ENCODE measurements at places on chromosomes 1 and 21.

GRCh38 chr1:192901500-192901899 lies 92.7 kb downstream of the RGS2 start:
- no peak for DNase-seq

- no peak for DNase-seq
Measured at GRCh38 chr1:24501371-24502064, 1.1 kb upstream of the RCAN3 start.

GRCh38 chr1:160247053-160247452 lies 15.3 kb downstream of the DCAF8 start:
- no peak for DNase-seq

GRCh38 chr1:229452956-229453801 lies 19.3 kb upstream of the ACTA1 start:
- no peak for DNase-seq

DNA sequence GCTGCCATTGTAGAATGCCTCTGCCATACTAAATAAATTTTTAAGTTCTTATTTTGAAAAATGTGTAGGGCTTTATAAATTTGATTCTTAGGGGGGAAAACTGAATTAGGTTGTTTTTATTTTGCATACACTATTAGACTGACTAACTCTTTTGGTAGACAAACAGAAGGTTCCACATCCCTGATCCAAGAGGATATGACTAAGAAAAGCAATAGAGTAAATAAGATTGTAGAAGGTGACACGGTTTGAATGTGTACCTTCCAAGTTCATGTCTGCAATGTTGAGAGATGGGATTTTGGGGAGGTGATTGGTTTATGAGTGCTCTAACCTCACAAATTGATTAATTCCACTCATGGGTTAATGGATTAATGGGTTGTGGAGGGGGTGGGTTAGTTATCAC lies 127.9 kb downstream of the GLUL start:
- DNase-seq = no peak

DNA sequence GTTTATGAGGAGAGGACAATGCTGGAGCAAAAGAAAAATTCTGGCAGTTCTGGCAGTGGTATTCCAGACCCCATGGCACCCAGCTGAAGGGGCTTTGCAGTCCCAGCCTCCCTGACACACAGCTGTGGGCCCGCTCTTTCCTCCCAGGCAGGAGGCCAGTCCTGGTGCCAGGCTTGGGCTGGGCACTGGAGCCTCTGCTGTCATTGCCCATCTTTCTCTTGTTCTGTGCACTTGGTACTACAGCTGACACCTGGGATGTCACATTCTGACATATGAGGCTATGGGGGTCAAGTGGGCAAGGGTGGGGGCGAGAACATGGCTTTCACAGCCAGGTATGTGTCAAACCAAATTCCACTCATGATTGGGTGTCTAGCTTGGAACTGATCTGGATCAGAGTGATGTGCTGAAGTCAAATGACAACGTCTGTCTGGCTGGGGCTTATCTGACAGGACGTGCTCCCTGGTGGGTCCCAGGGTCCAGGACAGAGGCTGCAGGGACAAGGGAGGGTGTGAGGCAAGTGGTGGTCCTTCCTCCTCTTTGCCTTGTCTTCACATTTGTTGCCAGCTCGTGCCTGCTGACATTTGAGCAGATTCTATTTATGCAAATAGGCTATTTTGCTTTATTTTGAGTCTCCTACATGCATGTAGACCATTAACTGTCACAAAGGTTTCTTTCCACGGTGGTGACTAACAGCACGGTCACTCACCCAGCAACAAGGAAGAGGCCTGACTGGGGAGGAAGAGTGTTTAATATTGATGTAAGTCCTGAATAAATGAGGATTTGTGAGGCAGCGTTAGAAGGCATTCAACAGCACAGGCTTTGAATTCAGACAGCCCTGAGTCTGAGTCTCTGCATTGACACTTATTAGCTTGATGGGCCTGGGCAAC lies 336.3 kb downstream of the PBX1 start:
- DNase-seq = no peak

DNA sequence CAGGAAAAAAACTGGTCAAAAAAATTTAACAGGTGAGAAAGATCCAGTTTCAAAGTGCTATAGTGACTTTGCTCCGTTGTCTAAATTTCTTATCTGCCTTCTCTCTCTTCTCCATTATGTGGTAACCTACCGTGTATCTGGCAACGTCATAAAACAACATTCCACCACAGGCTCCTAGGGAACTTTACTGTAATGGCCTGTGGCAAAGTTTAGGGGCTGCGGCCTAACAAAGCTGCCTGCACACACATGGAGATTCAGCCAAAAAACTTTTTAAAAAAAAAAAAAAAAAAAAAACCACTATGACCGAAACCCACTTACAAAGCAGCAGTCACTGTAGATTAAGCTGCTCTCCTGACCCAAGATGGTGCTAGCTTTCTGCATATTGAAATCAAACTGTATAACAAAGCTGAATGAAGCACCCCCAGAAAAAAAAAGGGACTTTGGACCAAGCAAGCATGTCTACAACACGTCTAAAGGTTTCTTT lies 202.6 kb downstream of the SLC45A1 start:
- DNase-seq = no peak

DNA sequence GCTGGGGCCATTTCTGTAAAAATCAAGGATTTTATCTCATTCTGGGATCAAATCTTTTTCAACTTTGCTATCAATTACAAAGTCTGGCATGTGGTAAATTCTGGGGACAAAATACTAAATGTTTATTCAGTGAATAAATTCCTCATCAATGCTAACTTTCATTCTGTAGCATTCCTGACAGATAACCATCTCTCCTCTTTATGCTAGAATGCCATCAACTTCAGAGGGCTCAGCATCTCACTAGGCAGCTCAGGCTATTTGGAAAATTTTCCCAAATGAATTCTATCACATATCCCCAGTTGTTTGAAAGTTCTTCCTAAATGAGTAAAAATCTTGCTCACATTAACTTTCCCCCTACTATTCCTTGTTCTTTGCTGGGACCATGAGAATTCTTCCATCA lies 163.0 kb upstream of the DAB1 start:
- no peak for DNase-seq

GRCh38 chr1:228304225-228304624 lies 96.4 kb downstream of the OBSCN start:
- no peak for DNase-seq

GRCh38 chr1:226921504-226921903 lies 18.6 kb upstream of the COQ8A start:
- no peak for DNase-seq

GRCh38 chr1:197144570-197145325 lies 1.7 kb downstream of the ASPM start:
- DNase-seq = no peak

GRCh38 chr1:109478806-109479205 lies 4.9 kb upstream of the ATXN7L2 start:
- no peak for DNase-seq

- DNase-seq = no peak
Measured at GRCh38 chr1:150981177-150981804, 801 bp upstream of the ANXA9 start.

GRCh38 chr21:36584980-36585940 lies 105.3 kb upstream of the CLDN14 start:
- DNase-seq = no peak

GRCh38 chr1:20382711-20383110 lies 92.0 kb downstream of the VWA5B1 start:
- DNase-seq = no peak

DNA sequence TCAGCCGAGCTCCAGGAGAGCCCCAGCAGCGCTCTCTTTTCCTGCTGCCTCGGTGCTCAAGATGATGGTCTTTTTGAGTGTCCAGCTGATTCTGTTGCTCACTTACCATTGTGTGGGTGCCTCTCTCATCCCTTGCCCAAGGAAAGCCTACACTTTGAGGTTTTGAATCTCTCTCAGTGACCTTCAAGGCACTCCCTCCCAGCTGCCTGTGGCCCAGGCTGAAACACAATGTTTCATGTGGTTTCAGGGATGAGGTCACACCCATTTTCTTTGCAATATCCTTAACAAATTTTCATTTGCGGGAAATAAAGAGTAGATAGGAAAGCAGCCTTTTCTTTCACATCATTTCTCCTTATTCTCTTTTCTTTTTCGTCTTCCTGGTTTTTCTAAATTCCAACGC lies 12.6 kb upstream of the MRPS14 start:
- DNase-seq = no peak

DNA sequence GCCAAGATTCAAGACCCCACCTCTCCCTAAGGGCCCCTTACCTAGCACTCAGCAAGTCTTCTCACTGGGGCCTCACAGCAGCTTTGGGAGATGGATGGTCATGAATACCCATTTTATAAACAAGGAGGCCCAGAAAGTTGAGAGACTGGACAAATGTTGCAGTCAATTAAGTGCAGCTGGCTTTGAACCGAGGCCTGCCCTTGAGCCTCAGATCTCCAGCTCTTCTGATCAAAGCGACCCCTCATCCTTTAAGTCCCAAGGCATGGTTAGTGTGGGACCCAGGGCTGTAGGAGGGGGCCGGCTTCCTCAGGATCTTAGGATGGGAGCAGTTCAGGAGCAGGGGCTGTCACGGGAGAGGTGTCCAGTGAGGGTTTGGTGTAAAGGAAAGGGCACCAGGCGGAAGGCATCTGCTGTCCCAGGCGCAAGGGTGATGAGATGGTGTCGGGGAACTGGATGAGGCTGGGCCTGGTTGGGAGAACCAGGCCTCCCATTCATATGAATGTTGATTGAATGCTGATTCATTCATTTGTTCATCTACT lies 5.1 kb upstream of the MTFR1L start:
- DNase-seq = no peak

GRCh38 chr1:229035054-229035747 lies 235.7 kb upstream of the RAB4A start:
- no peak for DNase-seq

DNA sequence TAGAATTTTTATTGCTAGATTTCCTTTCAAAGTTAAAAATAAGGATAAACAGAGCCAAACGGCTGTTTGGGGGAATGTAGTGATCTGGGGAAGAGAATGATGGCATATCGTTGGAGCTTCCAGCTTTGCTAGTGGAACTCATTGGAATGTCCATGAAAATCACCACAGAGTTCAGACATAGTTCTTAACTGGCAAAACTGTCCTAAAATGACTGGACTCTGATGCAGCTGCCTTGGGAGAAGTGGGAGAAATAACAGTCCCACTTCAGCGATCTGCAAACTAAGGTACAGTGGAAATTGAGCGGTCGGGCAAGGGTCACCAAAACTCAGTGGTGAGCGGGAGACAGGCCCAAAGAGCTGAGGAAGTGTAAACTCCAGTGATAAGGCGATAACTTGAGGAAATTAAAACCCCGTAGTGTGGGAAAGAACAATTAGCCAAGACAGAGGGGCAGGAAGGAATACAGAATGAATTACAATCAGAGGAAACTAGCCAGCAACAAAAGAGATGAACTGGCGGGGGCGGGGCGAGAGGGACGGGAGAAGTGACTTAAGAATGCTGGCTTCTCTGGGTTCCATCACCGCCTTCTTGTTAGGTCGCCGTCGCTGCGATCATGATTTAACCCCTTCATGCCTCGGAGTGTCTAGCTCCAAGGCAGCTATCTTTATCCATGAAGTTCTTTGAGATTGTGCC lies 89.8 kb upstream of the ARHGAP29 start:
- DNase-seq = no peak

- DNase-seq = no peak
Measured at GRCh38 chr1:61490924-61491323, 234.0 kb downstream of the TM2D1 start.

DNA sequence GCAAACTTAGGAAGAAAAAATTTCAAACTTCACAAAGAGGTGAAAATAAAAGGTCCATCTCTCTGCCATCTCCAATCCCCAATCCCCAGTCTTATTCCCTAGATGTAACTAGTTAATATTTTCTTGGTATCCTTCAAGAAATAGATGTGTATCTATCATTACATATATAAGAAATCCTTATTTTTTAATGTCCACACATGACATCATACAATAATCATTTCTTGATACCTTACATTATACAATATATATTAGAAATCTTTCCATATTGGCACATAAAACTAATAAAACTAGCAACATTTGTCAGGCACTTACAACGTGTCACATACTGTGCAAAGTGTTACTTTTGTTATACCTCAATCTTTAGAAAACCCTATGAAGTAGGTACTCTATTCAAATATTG lies 16.2 kb downstream of the DOCK7 start:
- no peak for DNase-seq

- DNase-seq = no peak
Measured at GRCh38 chr1:53107570-53108322, 34.7 kb downstream of the SLC1A7 start.

GRCh38 chr1:110544753-110545152 lies 25.8 kb upstream of the KCNA10 start:
- no peak for DNase-seq

- no peak for DNase-seq
Measured at GRCh38 chr21:35426897-35427296, 377.8 kb upstream of the RUNX1 start.

DNA sequence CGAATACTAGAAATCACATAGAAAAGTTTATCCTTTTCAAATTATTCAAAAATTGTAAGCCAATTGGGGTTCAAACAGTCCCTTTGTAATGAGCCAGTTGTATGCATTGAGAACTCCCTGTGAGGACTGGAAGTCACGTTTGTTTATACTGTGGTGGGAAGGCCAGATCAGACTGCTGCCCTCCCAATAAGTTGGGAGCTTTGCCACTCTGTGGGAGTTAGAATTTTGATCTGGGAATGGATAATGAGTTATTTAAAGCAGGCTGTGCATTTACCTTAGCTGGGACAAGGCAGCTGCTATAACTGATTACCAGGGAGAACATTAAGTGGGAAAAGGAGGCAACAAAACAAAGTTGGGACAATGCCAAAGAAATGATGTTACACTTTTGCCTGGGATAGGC lies 178.8 kb downstream of the SDCCAG8 start:
- no peak for DNase-seq

DNA sequence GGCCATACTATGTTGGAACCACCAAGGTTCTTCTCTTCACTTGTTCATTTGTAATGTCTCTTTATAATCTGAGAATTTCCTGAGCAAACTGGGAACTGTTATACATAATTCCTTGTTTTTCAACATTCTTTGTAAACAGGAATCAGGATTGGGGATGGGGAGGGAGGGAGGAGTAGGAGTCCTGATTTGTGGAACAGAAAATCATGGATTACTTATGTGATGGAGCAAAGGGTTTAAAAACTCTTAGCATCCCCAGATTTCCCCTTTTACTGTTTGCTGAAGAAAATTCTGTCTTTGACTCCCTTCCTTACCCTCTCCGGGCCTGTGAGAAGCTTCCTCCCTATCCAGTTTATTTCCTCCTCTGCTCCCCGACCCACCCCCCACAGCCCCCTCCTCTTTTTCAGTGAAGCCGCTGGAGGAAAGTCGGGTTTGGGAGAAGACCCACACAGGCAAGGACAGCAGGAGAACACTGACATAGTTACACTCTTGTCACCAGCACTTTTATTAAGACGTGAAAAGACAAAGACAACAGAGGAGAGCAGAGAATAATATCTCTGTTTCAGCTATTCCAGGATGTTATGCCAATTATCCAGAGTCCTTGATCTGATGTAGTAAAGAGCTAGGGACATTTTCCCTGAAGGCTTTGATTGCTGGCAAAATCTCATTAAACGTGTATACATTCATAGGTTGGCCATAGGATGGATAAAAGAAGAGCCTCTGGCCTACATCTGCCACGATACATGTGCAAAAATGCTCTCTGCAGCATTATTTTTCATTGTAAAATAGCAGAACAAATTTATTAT lies 4.6 kb upstream of the NBPF1 start:
- DNase-seq = no peak
